ENCODE measurements at places on chromosomes 2 and 18.

DNA sequence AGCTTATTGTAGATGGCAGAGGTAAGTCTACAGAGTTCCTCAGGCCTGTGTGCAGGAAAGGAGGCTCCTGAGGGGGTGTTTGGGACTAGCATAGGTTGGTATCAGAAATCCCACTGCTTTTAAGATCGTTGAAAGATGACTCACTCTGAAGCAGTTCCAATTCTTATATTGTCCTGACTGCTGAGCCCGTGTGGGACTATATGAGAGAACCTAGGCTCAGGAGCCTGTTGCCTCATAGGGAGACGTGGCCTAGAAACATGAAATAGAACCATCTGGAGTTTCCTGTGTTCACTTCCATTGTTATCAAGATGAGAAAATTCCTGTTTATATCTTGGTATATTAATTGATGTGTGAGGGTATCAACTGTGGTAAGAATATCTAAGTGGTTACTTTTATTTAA is 5.7 kb downstream of the CCT7 start:
- DNase-seq = peak; percentile 56

DNA sequence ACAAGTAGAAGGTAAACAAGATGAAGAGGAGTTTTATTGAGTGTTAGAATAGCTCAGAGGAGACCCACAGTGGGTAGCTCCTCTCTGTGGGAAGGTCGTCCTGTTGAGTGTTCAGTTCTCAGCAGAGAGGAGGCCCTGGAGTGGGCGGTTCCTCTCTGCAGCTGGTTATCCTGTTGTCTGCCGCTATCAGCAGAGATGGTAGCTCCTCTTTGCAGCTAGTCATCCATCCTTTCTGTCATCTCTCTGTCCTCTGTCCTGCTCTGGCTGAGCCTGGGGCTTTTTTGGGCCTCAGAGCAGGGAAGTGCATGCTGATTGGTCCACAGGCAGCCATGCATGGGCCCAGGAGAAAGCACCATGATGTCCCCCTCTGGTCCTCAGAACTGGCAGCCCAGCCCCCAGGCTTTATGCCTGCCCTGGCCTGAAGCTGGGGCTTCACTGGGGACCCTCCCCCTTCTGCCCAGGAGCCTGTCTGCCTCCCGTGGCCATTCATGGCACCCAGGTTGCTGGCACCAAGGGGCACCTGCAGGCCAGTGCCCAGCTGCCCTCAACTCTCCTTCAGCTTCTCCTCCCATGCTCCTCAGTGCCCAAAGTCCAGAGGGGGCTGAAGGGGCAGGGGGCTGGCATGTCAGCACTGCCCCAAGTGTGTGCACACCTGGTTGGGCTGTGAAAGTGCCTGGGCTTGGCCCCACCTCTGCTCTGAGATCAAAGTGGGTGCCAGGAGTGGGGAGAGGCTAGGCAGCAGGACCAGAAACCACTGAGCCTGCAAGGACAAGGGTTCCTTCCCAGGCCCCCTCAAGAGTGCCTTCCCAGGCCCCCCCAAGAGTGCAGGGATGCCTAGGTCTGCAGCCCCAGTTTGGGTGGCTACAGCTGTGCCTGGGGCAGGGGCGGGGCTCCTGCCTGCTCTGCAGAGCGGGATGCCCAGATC is 98.7 kb downstream of the TWIST2 start:
- no peak for DNase-seq

GRCh38 chr18:46416706-46417638 is 240.0 kb downstream of the LOXHD1 start:
- DNase-seq = no peak

DNA sequence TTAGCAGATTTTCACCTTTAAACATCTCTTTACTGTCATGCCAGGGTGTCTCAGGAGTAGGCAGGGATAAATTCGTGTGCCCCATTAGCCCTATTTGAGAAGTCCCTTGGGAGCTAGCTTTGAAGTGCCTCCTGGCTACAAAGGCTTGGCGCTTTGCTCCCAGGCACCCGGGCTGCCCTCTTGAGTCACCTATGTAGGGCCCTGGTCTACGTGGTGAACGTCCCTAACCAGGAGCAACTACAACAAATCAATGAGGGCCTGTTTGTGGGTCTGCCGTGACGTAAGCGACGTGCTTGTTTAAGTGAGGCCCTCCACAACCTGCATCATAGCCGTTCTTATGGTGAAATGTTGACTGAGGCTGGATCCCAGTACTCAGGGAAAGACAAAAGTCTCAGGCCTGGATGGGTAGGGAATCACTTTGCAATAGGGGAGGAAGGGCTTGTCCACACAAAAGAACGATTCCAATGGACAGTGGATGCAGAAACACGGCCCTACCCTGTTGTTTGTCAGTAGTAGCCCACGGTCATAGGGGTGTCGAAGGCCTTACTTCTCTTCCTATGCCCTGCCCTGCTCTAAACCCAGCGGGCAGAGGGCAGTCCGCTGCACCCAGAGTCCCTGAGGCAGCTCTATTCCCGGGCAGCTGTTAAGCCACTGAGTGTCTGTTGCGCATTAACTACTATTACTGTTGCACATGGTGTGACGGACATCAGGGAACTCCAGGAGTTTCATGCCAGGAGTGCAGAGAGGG is 93.9 kb downstream of the INHBB start:
- DNase-seq = no peak

GRCh38 chr2:74099835-74100234 is 47.9 kb downstream of the BOLA3 start:
- no peak for DNase-seq

DNA sequence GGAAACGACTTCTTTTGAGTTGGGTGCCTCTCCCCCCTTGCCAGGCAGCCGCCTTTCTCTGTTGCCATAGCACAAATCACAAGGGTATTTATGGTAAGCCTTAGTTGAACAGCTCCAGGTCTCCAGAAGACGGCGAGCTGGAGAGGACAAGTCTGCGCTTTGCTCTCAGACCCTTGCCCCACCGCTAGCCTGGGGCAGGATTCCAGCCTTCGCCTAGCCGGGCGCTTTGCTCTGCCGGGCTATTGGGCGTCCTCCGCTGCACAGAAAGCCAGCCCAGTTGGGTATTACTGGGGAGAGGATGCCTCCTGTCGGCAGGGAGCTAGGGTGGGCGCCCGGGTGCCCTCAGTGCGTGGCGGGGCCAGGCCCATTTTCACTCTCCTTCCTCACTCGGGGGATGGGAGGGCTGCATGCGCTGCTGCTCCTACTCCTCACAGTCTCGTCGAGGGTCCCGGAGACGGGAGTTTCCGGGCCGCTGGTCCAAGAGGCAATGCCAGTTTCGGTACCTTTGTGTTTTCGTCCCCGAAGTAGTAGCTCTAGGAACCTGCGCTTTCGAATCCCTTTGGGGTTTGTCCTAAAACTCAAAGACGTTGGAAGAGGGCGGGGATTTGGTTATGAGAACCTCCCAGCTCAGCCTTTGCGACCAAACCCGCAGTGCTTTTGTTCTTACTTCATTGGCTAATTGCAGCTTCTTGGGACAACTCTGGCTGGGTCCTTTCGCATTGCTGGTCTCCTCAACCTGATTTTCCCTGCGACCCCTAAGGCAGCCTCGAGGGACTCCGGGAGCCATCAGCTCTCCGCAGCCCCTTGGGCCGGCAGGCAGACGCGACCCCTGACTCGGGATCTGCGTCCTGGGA is 3.6 kb upstream of the DLX2 start:
- no peak for DNase-seq

DNA sequence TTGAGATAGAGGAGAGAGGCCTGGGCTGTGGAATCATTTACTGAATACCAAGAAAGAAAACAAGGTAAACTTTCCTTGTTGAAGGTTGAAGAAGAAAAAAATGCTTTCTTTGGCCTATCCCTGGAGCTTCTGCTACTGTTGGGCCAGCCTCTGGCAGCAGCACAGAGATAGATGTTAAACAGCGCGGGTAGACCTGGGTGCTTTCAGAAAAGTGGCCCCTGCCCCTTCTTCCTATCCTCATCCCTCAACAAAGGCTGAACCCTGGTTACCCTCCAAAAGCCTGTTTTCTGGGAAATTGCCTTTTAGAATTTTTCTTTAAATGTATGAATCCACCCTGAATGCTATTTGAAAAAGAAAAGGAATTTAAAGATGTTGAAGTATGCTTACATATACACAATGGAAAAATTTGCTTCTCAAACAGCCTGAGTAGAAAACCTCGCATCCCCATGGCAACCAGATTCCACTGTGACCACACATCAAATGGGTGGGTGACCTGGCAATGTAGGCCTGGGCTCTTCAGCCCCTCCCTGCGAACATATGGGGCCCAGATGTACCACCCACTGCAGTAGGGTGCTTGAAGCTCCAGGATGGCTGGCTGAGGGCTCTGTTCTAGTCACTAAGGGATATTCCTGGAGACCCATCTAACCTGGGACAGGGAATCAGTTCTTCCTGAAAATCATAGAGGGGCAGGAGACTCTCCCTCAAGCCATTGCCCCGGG is 23.4 kb upstream of the CHRNA1 start:
- DNase-seq = peak; percentile 100

DNA sequence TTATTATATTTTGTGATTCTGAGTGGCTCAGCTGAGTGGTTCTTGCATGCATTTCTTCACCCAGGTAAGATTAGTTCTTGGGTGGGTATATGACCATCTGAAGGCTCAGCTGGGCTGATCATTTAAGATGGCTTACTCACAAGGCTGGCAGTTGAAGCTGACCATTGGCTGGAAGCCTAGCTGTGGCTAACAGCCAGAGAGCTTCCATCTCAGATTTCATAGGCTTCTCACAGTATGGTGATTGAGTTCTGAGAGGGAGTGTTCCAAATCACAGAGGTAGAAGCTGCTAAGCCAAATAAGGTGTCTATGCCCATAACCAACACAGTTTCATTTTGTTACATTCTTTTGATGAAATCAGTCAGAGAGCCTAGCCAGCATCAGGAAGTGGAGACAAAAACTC is 117.4 kb upstream of the RPRM start:
- DNase-seq = no peak

- no peak for DNase-seq
These were observed 37.7 kb upstream of the CNGA3 start for GRCh38 chr2:98308532-98308931.

DNA sequence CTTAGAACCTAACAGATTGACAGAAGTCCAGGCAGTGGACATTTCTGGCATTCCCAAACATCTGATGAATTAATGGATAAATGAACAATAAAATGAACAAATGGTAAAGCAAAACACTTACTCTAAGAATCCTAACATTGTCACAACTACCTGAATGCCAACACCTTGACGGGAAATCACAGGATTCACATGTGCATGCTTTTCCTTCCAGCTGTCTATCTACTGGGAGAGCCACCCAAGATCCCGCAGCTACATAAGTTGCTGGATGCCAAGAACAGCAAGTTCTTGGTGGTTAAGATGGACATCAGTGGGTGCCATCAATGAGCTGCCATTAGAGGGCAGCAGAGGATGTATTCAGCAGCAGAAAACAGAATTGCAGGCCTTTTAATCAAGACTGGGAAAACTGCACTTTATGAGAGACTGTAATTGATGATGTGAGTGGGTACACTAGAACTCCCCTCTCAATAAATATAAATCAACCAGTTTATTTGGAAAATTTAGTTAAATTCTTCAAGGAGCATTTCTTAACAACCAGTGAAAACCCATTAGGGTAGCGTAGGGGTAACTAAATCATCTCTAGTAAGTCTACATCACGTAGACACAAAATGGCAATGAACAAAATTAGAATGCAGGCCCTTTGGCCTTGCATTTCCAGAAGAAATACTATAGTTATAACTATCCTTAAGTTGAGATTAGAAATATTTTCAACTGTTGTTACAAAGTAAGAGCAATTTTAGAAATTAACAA is 45.6 kb downstream of the SESTD1 start:
- DNase-seq = peak; percentile 60

DNA sequence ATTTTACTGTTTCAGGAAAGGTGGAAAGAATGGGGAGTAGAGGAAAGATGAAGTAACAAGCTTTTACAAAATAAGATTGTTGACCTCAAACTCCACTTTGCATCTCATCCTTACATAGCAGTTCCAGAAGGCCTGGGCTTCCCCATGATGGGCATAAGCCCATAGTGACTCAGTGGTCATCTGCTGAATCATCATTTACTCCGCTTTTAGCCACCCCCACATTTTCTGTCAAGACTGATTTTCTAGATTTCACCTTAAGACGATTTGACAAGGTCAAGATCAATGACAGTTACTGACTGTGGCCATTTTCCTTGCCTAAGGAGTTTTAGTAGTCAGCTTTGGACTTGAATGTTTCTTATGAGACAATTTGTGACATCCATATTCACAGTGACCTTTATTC is 49.4 kb downstream of the PLEKHM3 start:
- DNase-seq = no peak

DNA sequence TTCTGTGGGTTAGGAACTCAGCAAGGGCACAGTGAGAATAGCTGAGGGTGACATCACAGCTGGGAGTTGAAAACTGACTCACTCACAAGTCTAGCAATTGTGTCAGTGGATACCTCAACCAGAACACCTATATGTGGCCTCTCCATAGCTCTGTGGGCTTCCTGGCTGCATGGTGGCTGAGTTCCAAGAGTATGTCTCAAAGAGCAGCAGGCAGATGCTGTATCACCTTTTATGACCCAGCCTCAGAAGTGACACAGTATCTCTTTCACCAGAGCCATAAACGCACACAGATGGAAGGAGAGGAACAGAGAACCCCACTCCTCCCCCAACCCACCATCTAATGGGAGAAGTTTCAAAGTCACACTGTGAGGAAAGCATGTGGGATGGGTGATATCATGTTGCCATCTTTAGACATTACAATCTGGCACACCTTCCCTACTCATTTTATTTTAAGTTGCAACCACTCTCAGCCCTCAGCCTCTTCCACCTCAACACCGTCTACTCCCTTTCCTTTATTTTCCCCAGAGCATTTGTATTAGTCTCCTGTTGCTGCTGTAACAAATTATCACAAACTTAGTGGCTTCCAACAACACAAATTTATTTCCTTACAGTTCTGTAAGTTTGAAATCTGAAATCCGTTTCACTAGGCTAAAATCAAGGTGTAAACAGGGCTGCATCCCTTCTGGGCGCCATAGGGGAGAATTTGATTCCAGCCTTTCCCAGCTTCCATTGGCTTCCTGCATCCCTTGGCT is 134.6 kb upstream of the SPATS2L start:
- peak; percentile 62 for DNase-seq

DNA sequence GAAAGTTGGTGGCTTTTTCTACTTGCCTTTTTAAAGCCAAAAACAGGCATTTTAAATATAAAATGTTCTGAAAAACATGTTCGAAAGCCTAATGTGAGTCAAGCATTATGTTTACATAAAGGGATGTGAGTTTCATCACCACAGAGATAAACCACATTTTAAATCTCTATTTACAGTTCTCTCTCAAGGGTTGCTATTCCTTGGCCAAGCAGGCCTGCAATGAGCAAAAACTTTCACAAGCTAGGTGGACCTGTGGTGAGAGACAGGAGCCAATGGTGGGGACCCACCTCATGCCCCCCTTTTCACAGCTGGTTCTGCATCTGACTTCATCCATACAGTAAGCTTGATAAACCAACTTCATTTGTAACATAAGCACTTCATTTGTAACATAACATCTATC is 65.1 kb downstream of the CUL3 start:
- peak; percentile 79 for DNase-seq

GRCh38 chr2:105307146-105307545 is 22.4 kb downstream of the TGFBRAP1 start:
- no peak for DNase-seq

DNA sequence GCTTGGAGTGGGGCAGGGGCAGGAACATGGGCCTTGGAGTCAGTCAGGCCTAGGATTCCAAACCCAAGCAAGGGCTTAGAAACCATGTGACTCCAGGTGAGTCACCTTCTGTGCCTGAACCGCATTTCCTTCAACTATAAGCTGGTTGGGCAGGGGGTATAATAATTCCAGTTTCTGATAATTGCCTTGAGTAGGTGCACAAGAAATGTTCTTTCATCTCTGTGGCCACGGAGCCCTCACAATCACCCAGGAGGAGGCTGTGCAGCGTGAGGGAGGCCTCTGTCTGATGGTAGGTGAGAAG is 112.1 kb upstream of the HAAO start:
- no peak for DNase-seq
